Activated CD4-positive, alpha-beta T cell treated with anti-CD3 and anti-CD28 coated beads, Interleukin-10, Interleukin-2, amounts not matched to agents 100 ng/mL and 50 ng/mL, durations not matched to agents 16 hours and 8 hours (primary cell): ENCODE measurements at places on chromosomes 5 and 9.

DNA sequence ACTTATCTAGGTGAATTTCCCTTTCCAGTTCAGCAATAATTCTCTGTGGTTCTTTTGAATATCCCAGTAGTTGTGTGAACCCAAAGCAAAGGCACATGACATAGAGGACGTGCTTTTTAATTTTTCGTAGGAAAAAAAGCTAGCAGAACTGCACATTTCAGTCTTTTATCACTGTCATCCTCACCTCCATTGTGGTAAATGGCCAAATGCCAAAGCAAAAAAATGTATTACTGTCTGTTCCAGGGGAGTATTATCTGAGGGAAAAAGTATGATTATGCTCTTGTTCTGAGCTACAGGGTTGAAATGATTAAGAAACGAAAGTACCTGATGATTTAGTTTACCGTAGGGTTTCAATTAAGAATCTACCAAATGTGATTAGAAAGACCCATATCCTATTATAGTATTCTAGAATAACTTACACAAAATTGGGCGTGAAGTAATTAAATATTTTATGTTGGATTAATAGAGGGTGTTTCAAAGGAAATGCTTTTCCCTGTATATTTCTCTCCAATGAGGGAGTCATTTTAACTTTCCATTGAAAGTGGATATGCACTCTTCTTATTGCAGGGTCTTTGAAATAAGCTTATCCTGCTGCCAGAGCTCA lies 62.7 kb downstream of the CAVIN4 start:
- DNase-seq = no peak

- no peak for DNase-seq
Observed at GRCh38 chr5:162487528-162488525, 420.3 kb downstream of the GABRG2 start.

DNA sequence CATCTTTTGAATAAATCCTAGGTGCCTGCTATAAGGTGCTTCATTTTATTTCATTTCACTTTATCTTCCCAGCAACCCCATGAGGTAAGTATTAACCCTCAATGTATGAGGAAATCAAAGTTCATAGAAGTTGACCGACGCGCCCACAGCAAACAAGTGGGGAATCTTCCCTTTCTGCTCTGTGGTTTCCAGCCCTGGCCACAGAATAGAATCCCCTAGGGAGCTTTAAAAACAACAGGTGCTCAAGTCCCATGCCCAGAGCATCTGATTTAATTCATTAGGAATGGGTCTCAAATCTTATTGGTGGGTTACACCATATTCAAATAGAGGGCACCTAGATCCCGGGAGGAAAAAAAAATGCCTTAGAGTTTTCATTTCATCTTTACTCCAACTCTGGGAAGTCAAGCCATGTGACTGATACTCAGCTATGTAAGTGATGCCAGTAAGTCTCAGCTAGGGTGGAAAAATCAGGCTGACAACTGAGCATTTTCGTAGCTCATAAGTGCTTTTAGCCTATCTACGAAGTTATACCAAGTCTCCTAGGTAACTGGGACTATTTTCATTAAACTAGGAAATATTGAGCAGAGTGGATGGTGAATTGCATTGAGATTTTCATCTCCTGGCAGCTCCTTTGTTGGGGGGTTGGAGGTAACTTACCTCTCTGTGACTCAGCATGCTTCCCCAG lies 353.4 kb upstream of the SLC30A5 start:
- no peak for DNase-seq

DNA sequence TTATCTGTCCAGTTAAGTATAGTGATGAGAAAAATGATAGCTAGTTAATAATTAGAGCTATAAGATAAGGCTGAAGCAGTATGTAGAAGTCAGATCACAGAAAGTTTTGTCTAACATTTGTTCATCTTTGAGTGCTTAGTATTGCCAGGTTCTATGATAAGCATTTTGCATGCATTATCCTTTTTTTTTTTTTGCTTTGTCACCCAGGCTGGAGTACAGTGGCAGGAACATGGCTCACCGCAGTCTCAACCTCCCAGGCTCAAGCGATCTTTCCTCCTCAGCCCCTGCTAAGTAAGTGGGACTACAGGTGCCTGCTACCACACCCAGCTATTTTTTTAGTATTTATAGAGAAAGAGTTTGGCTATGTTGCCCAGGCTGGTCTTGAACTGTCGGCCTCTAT lies 17.5 kb downstream of the BAAT start:
- DNase-seq = no peak

DNA sequence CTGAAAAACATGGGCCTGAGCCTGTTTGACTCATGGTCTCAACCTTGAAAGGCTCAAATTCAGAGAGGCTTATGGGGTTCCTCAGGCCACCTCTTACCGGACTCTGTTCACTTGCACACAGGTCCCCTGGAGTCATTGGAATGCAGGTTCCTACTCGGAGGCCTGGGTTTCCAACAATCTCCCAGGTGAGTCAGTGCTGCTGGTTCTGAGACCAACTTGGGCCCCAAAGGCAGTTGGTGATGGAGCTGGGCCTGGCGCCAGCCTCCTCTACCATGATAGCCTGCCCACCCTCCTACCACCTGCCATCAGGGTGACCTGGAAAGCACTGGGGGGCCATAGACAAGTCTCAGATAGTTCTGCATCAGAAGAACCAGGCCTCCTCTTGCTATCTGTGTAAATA lies 188.4 kb downstream of the RGS3 start:
- DNase-seq = no peak

DNA sequence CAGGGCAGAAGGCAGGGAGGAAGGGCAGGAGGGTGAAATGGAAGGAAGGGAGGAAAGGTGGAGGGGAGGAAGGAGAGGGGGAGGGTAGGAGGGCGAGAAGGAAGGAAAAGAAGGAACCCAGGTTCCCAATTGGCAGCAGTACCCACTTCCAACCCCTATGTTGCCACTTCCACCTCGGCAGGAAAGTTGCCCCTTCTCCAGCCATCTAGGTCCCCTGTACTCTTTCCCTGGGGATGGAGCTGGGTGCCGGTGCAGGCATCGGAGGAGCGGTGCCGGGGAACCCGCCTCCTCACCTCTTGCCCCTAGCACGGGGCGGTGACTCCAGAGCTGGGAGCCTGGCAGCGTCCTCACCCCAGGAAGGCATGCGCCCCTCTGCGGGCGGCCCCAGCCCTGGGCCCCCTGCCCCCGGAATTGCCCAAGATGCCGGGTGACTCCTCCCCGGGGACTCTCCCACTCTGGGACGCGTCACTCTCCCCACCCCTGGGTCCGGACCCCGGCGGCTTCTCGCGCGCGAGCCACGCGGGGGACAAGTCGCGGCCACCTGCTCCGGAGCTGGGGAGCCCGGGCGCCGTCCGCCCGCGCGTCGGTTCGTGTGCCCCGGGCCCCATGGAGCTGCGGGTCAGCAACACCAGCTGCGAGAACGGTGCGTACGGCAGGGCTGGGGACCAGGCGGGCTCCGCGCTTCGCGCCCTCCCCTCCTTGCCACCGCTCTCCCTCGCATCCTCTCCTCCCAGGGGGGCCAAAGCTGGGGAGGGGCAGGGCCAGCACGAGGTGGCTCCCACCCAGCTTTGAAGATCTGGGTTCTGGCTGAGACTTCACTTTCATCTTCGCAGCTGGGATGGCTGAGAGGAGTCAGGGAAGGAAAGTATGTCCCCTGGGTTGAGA lies at the start of gene NIPAL4:
TSS of gene NIPAL4 (plus strand) at position 499 of the 885 bp plus-strand sequence. CDS start at position 607, 108 bp downstream.
- DNase-seq = peak; percentile 21

- no peak for DNase-seq
Observed at GRCh38 chr5:88643315-88643714, 239.7 kb downstream of the MEF2C start.

GRCh38 chr9:108780942-108781734 lies 74.6 kb downstream of the ACTL7B start:
- DNase-seq = no peak

DNA sequence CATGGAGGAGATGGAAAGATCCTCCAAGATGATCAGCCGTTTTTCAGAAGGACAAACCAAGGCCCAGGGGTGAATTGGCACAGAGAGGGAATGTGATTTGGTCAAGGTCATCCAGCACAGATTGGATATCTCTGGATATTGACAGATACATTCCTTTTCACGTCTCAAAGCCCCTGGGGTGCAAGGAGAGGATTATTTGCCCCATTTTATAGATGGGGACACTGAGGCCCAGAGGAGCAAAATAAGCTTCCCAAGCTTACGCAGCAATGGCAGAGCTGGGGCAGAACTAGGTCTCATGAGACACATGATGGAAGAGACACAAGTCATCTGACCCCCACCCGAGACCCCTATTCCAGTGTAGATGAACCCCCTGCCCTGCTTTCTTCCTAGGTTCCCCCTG lies 895 bp upstream of the PDGFRB start:
- DNase-seq = no peak

- DNase-seq = no peak
Observed at GRCh38 chr5:170651604-170652277, 131.8 kb upstream of the GABRP start.

DNA sequence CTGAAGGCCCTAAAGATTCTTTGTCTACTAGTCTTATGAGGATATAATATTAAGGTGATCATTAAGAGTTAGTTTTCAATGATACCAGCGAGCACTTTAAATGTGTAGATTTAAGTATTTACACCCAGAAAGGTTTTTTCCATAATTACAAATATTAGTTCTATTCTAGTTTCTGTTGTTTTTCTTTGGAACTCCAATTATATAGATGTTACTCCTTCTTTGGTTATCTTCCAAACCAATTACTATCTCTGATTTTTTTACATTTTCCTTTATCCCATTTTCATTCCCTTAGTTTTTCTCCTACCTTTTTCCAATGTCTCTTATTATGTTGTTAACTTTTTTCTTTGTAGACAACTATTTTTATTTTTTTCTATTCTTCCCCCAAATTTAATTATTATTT lies 355.1 kb downstream of the KCNN2 start:
- DNase-seq = no peak

- DNase-seq = no peak
Observed at GRCh38 chr9:127128341-127129072, 6.1 kb upstream of the ANGPTL2 start.

- DNase-seq = no peak
Observed at GRCh38 chr5:41751867-41752266, 118.4 kb downstream of the OXCT1 start.

DNA sequence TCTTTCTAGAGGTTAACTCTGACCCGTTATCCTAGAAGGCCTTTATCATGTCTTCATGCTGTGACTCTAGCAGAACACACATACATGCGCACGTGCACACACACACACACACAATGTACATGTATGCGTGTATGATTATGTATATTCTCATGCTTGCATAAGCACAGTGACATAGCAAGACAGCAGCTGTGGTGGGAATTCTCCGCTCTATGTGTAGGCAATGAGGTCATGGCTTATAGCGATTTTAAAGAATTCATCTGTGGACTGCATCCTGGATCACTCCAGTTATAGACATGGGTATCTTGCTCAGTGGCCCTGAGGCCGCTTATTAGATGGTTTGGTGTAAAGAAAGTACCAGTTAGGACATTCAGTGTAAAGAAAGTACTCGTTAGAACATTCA lies 106.2 kb downstream of the FBXL7 start:
- DNase-seq = no peak

GRCh38 chr9:128607642-128608350 lies 48.9 kb downstream of the DYNC2I2 start:
- DNase-seq = no peak

- DNase-seq = peak; percentile 39
Observed at GRCh38 chr9:134381671-134382516, 55.6 kb downstream of the RXRA start.

- no peak for DNase-seq
Observed at GRCh38 chr9:37732086-37732741, 21.4 kb upstream of the TRMT10B start.

GRCh38 chr5:127832067-127832466 lies 128.9 kb downstream of the CCDC192 start:
- DNase-seq = no peak

DNA sequence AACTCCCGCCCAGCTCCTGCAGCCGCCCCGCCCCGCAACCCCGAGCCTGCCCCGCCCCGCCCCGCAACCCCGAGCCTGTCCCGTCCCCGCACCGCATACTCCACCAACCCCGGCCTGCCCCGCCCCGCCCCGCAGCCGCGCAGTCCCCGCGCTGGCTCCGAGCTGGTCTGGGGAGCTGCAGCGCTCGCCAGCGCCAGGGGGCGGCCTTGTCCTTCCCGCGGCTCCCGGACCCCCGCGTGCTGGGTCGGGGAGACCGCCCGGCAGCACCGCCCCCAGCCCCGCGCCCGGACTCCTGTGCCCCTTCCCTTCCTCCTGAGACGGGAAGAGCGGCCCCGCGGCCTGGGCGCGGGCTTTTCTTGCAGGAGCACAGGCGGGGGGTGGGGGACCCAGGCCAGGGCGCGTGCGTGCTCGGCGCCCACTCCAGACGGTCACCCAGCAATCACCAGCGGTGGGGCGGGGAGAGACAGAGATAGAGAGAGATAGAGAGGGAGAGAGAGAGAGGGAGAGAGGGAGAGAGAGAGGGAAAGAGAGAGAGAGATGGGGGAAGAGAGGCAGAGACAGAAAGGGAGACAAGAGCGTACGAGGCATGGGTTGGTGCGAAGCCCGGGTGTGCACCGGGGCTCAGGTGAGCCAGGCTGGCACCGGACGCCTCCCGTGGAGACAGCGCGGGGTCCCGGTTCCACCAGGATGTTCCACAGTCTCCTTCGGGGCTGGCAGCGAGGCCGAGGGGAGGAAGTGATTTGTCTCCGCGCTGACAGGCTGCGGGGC lies 14.7 kb upstream of the TMEM250 start:
- no peak for DNase-seq

DNA sequence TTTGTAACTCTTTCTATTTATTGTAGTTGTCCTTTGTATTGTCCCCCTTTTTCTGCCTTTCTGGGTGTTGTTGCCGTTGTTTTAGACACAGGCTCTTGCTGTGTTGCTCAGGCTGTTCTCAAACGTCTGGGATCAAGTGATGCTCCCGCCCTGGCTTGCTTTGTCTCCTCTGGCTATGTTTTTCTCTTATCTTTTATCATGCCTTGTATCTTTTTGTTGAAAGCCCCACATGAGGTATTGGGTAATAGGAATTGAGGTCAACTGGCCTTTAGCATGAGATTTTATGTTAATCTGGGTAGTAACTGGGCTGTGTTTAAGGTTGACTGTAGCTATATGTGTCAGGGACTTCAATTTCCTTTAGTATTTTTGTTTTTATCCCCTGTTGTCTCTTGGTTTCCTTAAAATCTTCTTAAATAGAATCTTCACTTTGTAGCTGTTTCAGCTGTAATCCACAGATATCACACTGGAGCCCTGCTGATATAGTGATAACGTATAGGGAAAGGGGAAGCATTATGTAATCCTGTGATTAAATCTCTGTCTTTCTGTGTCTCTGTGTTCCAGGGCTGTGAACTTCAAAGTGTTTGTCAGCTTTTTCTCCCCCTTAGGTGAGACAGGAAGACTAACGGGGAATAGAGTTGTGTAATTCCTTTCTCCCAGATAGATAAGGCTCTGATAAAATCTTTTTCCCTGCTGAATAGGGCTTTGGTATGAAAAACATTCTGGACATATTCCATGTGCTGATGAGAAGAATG lies 25.9 kb upstream of the CACNA1B start:
- no peak for DNase-seq

DNA sequence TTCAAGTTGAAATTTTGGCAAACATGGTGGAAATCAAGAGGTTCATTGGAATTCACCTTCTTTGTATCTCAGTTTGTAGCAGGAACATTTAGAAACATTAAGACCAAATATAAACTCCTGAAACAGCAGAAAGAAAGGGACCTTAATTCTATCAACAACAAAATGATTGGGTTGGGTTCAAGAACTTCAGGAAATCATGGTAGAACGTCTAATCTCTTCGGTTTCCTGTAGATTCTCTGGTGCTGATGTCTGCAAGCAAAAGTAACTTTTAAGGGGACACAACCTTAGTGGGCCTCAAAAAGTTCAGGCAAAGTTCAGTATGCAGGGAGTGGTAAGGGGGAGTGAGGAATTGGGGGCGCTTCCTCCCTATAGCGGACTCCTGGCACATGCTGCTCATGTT lies 3.4 kb downstream of the IL33 start:
- no peak for DNase-seq
